ENCODE measurements at places on chromosomes 13 and 19.

GRCh38 chr19:6425732-6426620 is 1.4 kb upstream of the KHSRP start:
- DNase-seq: no peak

DNA sequence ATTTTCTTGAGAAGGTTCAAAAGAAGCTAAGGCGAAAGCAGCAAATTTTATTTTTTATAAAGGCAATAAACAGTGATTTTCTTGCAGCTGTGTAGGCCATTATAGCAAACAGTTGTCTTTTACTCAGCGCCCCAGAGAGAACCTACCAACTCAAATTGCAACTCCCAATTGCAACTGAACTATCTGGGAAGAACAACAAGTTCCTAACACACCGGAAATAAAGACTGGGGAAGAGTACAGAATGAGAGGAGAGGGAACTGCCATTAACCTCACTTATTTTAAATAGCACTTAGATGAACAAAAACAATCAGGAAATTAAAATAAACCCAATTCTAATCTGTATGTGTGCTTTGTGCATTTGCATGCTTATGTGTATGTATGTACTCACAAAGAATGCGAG is 171.1 kb downstream of the KCTD12 start:
- DNase-seq: no peak

DNA sequence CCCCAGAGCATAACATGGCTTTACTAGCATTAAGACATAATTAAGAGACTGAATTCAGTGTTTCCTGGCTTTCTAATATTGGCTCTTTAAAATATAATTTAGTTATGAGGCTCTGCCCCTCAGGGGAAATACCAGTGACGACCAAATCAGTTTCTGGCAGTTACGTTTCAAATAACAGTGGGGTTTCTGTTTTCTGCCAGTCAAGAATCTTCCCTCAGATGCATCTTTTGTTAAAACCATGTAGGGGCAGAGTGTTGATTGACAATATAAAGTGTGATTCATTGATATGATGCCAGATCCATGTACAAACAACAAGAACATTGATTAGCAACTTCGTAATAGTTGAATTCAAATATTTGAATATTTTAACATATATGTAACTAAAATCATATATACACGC is 1169.7 kb downstream of the DIAPH3 start:
- no peak for DNase-seq

DNA sequence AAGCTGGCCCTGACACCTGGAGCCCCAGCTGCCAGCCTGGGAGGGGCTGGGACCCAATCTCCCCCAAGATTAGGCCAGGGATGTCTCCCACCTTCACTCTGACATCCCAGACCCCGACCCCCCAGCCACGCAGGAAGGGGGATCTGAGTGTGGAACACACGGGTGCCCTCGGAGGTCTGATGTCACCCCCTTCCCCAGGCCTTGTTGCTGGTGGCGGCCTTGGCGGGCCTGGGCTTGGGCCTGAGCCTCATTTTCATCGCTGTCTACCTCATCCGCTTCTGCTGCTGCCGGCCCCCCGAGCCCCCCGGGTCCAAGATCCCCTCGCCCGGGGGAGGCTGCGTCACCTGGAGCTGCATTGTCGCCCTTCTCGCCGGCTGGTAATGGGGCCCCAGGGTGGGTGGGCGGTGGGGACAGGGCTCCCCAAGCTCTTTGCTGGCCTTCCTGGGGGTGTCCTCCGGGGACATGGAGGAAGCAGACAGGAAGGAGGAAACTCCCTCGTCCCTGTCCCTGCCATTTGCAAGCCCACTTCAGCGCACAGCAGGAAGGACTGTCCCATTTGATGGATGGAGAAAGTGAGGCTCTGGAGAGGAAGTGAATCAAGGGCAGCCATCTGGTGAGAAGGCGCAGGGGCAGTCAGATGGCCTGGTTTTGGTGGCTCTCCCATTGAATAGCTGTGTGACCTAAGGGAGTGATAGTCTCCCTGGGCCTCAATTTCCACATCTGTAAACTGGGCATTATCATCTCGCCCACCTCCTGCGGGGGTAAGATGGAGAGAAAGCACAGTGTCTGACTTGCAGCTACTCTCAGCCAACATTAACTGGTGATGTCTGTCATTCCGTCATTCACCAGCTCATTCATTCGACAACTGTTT is 3.9 kb downstream of the TTYH1 start:
- no peak for DNase-seq

GRCh38 chr19:13825489-13826441 is 30.5 kb downstream of the ZSWIM4 start:
- no peak for DNase-seq

DNA sequence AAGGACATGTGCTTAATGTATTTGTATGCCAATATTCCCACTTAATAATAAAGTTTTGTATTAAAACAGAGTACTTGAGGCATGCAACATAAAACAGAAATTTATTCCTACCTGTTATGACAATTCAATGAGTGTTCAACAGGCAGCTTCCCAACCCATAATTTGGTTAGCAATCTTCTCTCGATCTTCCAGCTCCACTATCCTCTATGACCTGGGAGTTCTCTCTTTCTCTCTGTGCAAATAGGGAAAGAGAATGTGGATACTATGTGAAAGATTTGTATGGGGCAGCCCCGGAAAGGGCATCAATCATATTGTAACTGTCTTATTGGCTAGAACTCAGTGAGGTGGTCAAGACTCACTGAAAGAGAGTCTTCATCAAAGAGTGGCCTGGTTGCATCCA is 644.9 kb upstream of the PCDH20 start:
- no peak for DNase-seq

DNA sequence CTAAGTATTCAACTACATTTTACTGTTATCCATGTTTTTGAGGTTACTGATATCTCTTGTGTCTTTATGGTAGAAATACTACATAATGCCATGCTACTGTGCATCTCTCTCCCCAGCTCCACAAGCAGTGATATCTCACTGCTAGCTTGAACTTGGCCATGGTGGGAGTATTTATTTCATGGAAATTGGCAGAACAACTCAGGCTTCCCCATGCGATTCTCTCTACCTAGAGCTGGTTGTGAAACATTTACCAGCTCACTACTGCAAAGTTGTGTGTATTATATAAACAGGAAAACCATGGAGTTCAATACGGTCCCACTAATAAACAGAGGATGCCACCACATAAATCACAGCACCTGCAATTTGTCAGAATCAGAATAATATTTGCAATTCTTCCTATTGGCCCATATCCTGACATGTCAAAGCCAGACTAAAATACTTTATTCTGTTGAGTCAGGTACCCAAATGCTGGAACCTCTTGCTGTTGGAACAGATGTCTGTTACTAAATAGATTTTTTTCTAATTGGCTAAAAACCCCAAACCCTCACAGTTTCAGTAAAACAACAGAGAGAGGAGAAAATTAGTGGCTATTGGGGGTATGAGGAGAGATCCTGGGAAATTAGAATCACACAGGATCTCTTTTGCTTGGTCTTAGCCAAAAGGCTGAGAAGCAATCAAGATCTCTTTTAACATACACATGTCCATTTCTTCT is 91.4 kb upstream of the SLC10A2 start:
- no peak for DNase-seq

- no peak for DNase-seq
Measured at GRCh38 chr13:102399791-102400674, 1.8 kb downstream of the FGF14 start.

GRCh38 chr13:22039961-22040360 is 369.1 kb downstream of the FGF9 start:
- DNase-seq: no peak

GRCh38 chr19:38135150-38135998 is 88.6 kb downstream of the DPF1 start:
- no peak for DNase-seq

DNA sequence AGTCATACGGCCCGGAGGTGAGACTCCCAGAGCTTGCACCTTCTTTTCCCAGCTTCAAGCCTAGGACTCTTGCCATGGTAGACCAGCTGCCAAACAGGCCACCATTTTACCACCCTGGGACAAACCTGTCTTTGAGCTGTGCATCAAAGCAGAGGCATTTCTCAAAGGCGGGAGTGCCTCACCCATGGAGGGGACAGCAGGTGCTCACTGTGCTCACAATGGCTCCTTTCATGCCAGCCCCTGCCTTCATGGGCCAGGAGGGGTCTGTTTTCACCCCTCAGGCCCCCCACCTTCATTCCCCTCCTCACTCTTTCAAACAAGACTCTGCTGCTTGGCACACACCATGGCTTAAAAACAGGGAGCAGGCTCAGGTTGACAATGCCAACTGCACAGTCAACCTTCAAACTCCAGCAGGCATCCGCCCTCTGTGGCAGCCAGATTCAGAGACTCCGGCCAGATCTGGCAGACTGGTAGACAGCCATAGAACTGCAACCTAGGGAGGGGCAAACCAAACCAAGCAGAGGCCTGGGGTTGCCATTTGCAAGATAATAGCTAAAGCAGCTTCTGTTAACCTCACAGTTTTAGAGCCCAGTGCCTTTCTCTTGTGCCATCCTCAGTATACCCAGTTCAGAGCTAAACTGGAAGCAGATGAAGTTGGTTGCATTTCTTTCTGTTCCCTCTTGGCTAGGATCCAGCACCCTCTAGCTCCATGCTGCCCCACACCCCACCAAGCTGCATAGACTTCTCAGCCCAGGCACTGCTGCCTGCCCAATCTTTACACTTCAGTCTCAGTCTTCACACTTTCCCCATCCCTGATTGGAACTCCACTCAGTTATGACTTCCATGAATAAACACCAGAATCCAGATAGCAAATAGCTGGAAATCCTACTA is 93.9 kb upstream of the SPATA13 start:
- no peak for DNase-seq

DNA sequence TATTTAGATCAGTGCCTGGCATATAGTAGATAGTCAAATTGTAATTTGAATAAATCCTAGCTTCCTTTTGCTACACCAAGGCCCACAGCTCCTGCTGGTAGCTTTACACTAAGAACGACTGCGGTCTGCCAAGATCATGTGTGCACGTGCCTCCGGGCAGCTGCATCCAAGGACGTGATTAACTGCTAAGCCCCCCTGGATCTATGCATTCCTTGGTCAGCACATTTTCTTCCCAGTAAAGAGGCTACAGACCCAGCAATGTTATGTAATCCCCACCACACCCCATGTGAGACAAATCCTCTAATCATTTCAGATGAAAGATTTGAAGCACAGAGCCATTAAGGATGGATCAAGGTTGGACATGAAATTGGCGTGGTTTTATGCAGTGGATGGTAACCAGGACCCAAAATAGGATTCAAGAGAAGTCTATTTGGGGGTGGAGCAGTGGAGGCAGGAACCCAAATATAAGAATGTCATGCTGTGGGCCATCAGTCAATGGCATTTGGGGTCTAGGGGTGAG is 65.2 kb upstream of the PEG3 start:
- no peak for DNase-seq

- no peak for DNase-seq
Measured at GRCh38 chr19:48413879-48414587, 20.6 kb downstream of the GRIN2D start.

DNA sequence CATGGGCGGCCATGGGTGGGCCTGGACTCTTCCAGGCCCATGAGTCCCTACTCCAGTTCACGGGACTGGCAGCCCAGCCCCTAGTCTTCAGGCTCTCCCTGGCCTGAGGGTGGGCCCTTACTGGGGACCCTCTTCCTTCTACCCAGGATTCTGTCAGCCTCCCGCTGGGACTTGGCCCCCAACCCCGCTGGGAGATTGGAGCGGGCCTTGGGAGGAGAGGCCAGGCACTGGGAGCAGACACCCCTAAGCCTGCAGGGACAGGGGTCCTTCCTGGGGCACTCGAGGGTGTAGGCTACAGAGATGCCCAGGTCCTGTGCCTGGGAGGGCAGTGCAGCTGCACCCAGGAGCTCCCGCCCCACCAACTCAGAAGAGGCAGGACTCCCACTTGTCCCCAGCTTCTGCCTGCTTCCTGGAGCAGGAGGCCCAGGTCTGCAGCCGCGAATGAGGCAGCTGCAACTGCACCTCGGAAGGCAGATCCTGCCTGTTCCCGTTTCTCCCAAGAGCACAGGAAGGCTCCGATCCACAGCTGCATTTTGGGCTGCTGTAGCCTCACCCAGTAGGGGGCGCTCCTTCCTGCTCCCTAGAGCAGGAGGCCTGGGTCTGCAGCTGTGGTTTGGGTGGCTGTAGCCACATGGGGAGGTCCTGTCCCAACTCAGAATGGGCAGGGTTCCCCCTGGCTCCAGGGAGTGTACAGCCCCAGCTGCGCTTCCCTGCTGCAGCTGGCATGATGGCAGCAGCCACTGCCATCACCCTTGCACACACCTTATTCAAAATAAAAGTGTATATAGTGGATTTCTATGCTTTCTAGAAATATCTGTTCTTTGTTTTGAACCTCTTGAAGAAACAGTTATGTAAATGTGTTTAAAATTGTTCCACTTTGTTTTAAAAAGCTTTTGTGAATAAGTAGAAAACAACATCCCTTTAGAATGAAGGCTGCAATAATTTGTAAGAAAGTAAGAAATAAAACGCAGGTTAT is 46.8 kb downstream of the TEX26 start:
- DNase-seq: no peak

DNA sequence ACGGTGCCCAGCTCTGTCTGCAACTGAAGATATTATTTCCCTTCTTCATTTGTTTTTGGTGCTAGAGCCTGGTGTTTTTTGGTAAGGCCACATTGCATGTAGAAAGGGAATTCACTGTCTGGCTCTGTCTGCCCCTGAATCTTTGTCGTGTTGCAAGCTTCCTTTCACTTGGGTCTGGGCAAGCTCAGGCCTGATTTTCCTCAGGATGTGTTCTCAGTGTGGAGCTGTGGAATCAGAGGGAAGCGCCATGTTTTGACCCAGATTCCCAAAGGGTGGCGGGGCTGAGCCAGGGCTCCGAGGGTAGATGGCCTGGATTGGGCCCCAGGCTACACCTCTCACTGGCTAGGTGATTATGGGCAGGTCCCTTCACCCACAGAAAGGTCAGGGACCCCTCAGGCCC is 8.6 kb downstream of the PRKCSH start:
- DNase-seq: no peak

DNA sequence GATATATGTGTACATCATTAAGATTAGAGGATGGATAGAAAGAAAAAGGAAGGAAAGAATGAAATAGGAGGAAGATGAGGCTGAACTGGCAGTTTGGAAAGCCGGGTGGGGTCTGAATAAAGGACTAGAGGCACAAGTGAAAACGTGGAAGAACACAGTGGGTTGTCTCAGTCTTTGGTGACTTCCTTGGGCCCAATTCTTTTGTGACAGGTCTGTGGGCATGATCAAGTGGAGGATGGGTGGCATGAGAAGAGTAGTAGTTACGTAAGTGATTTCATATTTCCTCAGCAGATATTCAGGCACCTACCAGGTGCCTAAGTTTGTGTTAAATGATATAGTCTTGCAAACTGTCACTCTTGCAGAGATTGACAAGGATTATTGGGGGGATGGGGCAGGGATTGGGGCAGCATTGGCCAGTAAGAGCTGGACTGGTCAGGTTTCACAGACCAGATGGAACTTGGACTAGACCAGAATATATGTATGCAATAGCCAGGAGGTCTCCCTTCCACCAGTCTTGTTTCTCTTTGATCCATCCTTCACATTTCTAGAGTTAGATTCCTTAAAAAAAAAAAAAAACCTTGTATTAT is 2.7 kb downstream of the TPP2 start:
- no peak for DNase-seq

GRCh38 chr13:108549934-108550333 is 79.5 kb upstream of the MYO16 start:
- DNase-seq: no peak

DNA sequence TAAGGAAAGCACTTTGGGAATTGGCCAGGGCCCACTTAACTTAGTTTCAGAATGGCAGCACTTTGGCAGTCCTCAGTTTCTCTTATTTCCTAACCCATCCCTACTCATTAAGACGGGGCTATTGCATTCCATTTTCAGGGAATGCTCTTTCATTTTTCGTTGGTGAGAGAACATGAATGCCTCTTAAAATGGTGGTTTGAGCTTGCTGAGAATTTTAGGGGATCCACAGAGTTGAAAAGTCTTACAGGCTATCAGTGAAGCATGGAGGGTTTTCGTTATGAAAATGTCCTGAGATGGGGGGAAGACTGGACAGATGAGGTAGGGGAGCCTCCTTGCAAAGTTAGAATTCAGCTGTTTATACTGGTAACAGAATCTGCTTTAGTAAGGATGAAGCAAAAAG is 71.4 kb downstream of the LRCH1 start:
- DNase-seq: no peak
